HCT116 (cell line): ENCODE measurements at places on chromosomes 12 and 14. TPM values are rescaled to one million over a fixed set of nuclear protein-coding genes. Genes with fewer than 3 reads are reported as not detected.

CARMIL3 gene
- total RNA-seq: 0.71 TPM

DNA sequence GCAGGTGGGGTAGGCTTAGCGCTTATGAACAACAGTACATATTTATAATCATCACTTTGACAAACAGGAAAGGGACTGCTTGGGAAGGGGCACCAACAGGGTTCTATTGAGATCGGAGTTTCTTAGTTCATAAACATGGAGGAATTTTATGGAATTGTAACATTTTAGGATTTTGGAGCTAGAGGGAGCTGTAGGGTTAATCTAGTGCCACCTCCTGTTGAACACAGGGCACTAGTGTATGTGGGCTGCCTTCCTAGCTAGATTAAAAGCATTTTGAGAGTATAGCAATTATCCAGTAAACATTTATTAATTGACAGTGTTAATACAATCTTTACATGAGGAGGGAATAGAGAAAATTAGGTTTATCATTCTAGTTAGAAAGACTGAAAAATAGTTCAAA lies 23.1 kb upstream of the TBC1D30 start:
- DNase-seq: no peak

- no peak for DNase-seq
These were observed 44.2 kb downstream of the SOCS2 start for GRCh38 chr12:93616584-93617101.

DNA sequence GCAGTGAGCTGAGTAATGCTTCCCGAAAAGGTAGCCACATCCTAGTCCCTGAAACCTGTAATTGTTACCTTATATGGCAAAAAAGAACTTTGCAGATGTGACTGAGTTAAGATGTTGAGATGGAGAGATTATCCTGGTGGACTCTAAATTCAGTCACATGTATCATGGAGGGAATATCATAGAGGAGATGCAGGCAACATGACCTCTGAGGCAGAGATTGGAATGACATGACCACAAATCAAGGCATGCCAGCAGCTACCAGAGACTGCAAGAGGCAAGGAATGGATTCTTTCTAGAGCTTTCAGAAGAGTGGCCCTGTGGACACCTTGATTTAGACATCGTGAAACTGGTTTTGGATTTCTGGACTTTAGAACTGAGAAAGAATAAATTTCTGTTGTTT lies 18.5 kb downstream of the SLC38A6 start:
- no peak for DNase-seq

DNA sequence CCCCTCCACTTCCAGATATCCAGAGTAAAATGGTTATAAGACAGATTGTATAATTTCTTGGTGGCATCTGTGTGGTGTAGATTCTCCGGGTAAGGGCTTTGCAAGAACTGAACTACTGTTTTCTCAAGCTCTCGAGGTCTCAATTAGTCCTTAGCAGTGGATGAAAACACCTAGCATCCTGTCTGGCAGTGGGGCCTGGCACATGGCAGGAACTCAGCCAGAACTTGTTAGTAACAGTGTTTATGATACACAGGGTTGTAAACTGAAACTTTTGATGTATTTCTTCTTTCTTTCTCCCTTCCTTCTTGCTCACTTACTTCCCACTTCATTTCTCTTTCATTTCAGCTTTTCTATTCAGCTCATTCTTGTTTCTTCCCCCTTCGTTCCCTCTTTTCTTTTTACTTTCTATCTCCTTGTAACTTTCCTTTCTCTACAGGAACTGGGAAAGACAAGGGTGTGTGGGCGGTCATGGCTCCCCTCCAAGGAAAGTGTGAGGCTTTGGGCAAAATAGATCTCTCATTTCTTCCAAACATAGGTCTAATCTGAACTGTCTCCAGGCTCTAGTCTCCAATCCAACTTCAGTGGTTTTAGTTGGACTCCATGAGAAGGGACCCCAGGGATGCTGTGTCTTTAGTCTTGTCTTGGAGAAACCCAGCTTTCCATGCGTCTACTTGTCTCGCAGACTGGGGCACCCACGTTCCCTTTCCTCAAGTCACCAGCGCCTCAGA lies 159.7 kb downstream of the PAH start:
- DNase-seq: no peak

- DNase-seq: no peak
These were observed 35.8 kb upstream of the ASPG start for GRCh38 chr14:104049576-104050240.

DNA sequence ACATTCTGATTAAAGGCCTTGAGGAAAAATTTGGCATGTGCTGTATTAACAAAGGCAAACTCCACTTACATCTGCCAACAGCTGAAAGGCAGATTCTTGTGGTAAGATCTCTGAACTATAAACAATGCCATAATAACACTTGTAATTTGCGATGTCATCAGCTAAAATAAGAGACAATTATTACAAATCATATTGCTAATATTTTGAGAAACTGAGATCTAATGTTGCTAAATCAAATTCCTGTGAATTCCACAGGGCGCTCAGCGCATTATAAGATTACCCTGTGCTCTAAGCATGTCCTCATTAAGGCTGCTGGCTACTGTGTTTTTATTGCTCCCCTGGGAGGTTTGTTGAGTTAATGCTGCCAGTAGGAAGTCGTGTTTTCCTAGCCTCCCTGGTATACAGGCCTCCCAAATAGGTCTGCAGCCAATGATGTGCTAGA lies 244.8 kb downstream of the DACT1 start:
- no peak for DNase-seq
